ENCODE measurements at places on chromosomes 13 and 19.

DNA sequence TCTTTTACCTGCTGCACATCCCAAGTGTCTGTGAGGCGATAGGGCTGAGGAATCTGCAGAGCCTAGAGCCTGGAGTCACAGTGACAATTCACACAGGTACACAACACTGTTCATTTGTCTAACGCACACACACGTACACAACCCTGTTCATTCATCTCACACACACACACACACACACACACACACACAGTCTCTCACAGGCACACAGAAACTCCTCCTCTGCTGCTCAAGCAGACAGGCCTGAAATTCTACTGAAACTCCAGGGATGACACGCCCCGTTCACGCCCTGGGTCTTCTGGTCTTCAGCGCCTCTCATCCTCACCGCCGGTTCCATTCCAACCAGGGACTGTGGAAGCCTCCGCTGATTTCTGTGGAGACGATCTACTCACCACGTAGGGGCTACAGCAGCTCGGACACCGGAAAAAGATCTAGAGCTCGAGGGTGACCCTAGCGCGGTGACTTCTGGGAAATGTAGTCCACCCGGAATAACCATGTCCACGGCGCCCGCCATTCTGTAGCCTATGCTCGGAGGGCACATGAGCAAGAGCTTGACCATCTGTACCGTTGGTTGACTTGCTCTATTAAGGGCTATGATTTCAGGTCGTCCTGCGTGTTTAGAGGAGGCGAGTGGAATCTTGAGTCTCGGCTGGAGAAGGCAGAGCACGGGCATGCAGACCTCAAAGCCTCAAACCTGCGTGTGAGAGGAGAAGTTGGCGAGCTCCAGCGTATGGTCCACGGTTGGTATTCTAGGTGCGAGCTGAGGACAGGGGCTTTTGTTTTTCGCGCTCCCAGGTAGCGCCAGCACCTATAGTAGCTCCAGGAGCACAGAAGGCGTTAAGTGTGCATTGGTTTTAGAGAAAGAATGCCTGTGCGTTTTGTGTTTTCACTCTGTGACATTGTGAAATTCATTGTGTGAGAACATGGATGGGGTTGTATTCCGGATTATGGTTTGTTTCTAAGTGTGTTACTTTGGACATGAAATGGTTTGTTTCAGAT lies 33.4 kb downstream of the ZNF45 start:
- H3K36me3 ChIP-seq: no peaks in the 10 kb centered on the region
- H3K27me3 ChIP-seq: no peaks in the 10 kb centered on the region
- DNase-seq: peak; percentile 95
- H3K27ac ChIP-seq: no peak overlapping the region

DNA sequence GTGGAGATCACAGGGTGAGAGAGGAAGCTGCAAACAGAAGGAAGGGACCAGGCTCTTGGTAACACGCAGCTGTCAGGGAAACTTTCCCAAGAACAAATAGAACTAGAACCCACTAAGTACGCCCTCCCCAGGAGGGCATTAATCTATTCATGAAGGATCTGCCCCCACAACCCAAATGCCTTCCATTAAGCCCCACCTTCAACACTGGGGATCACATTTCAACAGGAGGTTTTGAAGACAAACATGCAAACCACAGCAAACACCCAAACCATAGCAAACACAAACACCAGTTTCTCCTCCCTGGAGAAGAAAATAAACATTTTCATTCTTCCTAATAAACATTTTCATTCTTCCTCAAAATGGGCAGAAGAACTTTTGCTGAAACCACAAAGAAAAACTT lies 329.6 kb downstream of the EFNB2 start:
- no peaks in the 10 kb centered on the region for H3K36me3 ChIP-seq
- no peaks in the 10 kb centered on the region for H3K27me3 ChIP-seq
- no peaks in the 10 kb centered on the region for H3K4me1 ChIP-seq
- H3K27ac ChIP-seq: no peak overlapping the region
- no peak overlapping the region for H3K4me3 ChIP-seq

DNA sequence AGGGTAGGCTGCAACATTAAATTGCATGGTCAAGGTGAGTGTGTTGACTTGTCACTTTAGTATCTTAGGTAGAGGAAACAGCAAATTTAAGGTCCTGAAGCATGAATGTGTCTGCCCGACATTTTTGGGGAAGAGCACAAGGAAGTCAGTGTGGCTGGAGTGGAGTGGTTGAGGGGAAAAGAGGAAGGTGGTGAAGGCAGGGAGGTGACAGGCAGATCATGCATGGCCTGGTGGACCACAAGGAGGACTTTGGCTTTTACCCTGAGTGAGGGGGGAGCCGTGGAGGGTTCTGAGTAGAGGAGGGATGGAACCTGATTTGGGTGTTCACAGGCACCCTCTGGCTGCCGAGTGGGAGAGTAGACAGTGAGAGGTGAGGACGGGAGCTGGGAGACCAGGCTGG lies 168.0 kb downstream of the IER2 start:
- H3K4me1 ChIP-seq: no peaks in the 10 kb centered on the region
- no peaks in the 10 kb centered on the region for H3K27me3 ChIP-seq
- DNase-seq: no peak

DNA sequence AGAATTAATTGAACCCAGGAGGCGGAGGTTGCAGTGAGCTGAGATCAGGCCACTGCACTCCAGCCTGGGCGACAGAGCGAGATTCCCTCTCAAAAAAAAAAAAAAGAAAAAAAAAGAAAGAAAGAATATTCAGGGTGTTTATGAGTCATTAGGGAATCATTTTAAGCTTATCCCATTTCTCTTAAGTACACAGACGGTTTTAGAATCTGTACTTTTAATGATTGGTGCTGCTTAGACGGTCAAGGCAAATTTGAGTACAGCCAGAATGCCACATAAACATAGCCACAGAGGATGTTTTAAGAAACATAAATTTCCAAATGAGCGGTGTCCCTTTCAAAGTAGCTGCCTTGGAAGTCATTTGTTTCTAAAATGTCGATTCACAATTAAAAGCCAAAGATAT lies 2.6 kb downstream of the SPRYD7 start:
- H3K27me3 ChIP-seq: peaks cover 9% of the 10 kb centered on the region
- no peak overlapping the region for H3K4me3 ChIP-seq
- no peak for DNase-seq
- no peaks in the 10 kb centered on the region for H3K4me1 ChIP-seq
- no peak overlapping the region for H3K27ac ChIP-seq
- no peaks in the 10 kb centered on the region for H3K36me3 ChIP-seq

DNA sequence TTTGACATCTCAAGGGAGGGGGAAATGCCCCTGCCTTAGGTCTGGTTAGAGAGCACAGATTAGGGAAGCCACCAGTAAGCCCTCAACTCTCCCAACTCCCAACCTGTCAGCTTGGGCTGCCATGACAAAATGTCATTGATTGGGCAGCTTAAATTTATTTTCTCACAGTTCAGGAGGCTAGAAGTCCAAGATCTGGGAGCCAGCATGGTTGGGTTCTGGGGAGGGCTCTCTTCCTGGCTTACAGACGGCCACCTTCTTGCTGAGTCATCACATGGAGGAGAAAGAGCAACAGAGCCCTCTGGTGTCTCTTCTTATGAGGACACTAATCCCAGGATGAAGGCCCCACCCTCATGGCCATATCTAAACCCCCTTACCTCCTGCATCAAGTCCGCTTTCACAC lies 24.2 kb downstream of the C19orf12 start:
- no peaks in the 10 kb centered on the region for H3K36me3 ChIP-seq
- H3K4me3 ChIP-seq: no peak overlapping the region
- no peaks in the 10 kb centered on the region for H3K4me1 ChIP-seq

GRCh38 chr13:50326811-50327210 lies 311.6 kb downstream of the KCNRG start:
- H3K4me3 ChIP-seq: no peak overlapping the region
- H3K27ac ChIP-seq: no peak overlapping the region
- no peaks in the 10 kb centered on the region for H3K36me3 ChIP-seq
- H3K27me3 ChIP-seq: no peaks in the 10 kb centered on the region
- no peak for DNase-seq

GRCh38 chr19:55447421-55448174 lies 4.5 kb upstream of the SHISA7 start:
- H3K27ac ChIP-seq: no peak overlapping the region
- peaks cover 99% of the 10 kb centered on the region for H3K27me3 ChIP-seq
- no peak overlapping the region for H3K4me3 ChIP-seq

- no peak overlapping the region for H3K27ac ChIP-seq
- no peaks in the 10 kb centered on the region for H3K4me1 ChIP-seq
- H3K36me3 ChIP-seq: peaks cover 4% of the 10 kb centered on the region
- no peaks in the 10 kb centered on the region for H3K27me3 ChIP-seq
Measured at GRCh38 chr13:29758531-29759114, 91.8 kb downstream of the UBL3 start.

DNA sequence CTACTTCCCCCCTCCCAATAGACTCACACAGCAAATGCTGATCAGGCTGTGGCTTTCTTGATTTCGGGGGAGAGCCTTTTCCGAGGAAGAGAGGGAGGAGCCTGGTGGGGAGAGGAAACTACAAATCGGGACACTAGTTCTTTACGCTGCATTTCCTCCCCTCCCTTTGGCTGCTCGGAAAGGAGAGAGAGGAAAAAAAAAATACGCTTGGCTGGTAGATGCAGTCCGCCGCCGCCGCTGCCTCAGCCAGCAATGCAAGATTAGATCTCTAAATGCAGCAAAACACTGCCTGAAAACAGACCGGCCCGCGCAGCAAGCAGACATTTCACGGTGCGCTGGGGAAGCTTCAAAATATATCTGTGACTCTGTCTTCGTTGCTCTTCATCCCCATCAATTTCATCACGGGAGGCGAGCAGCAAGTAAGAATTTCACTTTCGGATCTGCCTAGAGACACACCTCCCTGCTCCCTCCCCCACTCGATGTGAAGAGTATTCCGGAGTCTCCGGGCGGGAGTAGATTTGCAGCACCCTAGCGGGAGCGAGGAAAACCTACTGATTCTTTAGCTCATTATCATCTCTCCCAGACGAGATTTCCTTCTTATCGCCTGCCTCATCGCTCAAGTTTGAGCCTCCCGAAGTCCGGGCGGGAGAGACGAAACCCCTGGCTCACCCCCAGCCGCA lies at the start of gene PCDH17:
TSS of gene PCDH17 (plus strand) at position 149 of the 680 bp plus-strand sequence. CDS start 803 bp downstream, outside the sequence.
- peak within 1 kb of the TSS; percentile 87 for H3K4me3 ChIP-seq
- no peaks in the 10 kb centered on the region for H3K36me3 ChIP-seq
- no peak within 1 kb of the TSS for H3K27ac ChIP-seq
- peaks cover 7% of the 10 kb centered on the region for H3K4me1 ChIP-seq
- peaks cover 90% of the 10 kb centered on the region for H3K27me3 ChIP-seq

DNA sequence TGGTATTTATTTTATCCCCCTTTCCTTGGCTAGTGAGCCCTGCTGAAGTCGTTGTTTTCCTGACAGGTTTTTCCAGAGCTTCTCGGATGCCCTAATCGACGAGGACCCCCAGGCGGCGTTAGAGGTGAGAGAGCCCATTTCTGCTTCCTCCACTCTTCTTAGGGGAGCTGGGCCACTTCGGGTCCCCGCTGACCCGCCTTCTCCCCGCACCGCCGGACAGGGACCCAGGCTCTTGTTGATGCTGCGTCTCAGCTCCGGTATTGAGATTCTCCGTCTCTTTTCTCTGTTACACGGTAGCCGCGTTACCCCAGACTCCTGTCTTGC lies 306 bp downstream of the SUGT1 start:
- no peaks in the 10 kb centered on the region for H3K27me3 ChIP-seq
- peak overlapping the region; percentile 100 for H3K27ac ChIP-seq
- H3K4me3 ChIP-seq: peak overlapping the region; percentile 100
- H3K36me3 ChIP-seq: peaks cover 35% of the 10 kb centered on the region
- no peaks in the 10 kb centered on the region for H3K4me1 ChIP-seq
- DNase-seq: no peak

DNA sequence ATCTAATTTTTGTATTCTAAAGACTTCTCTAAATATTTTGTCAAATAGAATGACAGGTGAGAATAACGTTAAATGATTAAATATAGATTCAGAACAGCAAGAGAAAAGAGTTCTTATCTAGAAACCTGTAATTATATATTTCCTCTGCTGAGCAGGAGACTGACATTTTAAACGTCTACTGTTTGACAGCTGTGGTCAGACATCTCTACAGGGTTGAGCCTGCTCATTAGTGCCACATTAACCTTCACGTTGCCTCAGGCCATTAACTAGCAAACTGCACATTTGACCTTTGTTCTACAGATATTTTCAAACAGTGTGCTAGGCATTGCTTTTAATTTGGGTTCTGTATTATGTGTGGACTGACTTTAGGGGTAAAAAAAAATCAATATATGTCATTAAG lies 347.5 kb downstream of the GPC5 start:
- no peak for DNase-seq
- H3K4me1 ChIP-seq: no peaks in the 10 kb centered on the region
- no peaks in the 10 kb centered on the region for H3K27me3 ChIP-seq
- no peak overlapping the region for H3K27ac ChIP-seq
- H3K4me3 ChIP-seq: no peak overlapping the region

DNA sequence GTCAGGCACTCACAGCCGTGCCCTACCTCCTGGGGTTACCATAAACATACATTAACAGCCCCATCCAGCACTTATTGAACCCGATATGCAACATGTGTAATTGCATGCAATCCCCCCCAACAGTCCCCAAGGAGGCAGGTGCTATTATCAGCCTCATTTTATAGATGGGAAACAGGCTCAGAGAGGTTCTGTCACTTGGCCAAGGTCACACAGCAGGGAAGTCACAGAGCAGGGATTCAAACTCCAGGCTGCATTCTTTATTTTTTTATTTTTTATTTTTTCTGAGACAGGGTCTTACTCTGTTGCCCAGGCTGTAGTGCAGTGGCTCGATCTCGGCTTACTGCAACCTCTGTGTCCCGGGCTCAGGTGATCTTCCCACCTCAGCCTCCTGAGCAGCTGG lies 38.4 kb upstream of the TNFAIP8L1 start:
- H3K27ac ChIP-seq: no peak overlapping the region
- no peak overlapping the region for H3K4me3 ChIP-seq
- no peaks in the 10 kb centered on the region for H3K36me3 ChIP-seq

DNA sequence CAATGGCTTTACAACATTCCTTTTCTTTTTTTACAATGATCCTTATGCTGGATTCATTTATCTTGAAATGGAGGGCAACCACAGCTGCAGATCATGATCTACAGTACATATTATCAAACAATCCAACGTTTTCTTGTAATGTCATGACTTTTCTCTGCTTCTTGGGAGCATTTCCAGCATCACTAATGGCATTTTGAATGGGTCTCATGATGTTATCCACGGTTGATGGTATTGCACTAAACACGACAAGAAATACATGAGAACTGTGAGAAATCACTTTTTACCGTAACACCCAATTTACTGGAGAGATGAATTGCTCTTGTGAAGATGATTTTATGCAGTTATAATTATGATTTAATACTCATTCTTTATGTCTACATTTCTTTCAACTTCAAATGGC lies 16.2 kb upstream of the ACOD1 start:
- no peak for DNase-seq
- no peaks in the 10 kb centered on the region for H3K27me3 ChIP-seq
- H3K27ac ChIP-seq: no peak overlapping the region

- H3K27me3 ChIP-seq: no peaks in the 10 kb centered on the region
- peaks cover 61% of the 10 kb centered on the region for H3K36me3 ChIP-seq
- peaks cover 8% of the 10 kb centered on the region for H3K4me1 ChIP-seq
- H3K27ac ChIP-seq: peak overlapping the region; percentile 69
Measured at GRCh38 chr13:113216254-113217048, 7.0 kb downstream of the CUL4A start.

DNA sequence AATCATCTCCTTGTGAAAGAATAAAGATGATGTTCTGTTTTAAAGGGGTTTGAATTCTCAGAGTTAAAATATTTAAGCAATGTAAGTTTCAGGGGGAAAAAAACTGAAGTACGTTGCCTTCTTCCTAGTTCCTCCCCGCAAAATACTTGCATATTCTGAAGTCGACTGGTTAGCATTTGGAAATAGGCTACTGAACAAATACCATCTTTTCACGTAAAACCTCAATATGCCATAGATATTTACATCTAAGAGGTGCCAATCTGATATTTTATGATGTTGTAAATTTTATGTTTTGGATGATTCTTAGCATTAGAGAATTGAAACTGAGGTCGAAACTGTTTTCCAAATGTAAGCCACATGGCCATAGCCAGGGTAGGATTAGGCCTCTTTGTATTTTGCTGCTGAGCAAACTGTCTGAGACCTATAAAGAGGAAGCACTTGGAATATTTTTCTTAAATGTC lies 138.3 kb downstream of the FLT1 start:
- no peak overlapping the region for H3K27ac ChIP-seq
- DNase-seq: no peak
- no peak overlapping the region for H3K4me3 ChIP-seq
- no peaks in the 10 kb centered on the region for H3K36me3 ChIP-seq
- H3K4me1 ChIP-seq: peaks cover 7% of the 10 kb centered on the region
